ENCODE measurements at places on chromosomes 2 and 18.

DNA sequence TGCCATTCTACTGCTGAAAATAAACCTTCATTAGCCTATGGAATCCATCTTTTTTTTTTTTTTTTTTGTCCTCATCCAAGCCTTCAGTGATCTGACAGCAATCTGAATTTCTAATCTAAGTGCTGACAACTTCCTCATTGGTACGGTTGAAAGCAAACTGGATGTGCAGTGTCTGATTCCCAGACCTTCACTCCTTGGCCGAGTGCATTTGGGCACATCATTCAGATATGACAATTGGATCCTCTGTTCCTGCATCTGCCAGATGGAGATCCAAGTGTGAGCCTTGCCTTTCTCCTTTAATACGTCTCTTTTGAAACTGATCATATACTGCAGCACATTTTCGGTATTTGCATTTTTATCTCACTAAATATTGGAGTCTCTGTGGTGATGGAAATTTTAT is 713.1 kb downstream of the DCDC2C start:
- DNase-seq, result no peak

DNA sequence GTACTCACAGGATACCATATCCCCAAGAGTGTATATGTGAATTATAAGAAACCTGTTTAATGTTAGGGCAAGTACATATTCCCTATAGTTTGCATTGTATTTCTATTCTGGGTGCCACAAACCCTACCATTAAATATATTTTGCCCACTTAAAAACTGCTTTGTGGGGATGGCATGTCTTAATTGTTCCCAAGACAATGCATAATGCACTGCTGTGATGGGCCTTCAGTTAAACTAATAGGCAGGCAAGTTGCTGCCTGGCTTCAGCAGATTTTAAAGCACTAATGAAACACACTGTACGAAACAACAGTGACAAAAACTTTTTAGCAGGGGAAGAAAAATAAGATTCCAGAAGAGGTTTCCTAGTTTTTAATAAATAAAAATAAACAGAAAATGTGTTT is 104.8 kb upstream of the VRK2 start:
- no peak for DNase-seq

GRCh38 chr2:200637901-200638300 is 52.1 kb downstream of the AOX1 start:
- DNase-seq, result no peak

DNA sequence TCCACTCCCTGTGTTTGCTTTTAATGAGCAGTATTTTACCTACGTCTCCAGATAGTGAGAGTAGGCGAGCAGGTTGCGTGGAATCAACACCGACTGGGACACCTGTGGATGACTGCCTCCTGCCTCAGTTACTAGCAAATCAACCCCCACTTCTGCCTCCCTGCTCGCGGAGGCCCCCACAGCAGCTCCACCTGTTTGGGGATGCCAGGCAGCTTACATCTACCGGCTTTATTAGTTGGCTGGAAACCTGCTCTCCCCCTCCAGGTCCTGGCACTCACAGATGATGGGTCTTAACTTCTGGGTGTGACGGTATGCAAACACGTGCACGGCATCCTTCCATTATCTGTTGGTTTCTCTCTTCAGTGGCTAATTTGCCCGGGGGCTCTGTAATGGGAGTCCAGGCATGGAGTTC is 164.4 kb upstream of the SESTD1 start:
- no peak for DNase-seq

- DNase-seq, result no peak
These were observed 57.9 kb upstream of the CD226 start for GRCh38 chr18:70005580-70005979.

- DNase-seq, result no peak
These were observed 899.7 kb upstream of the VRK2 start for GRCh38 chr2:57146951-57147350.

- DNase-seq, result no peak
These were observed 197.8 kb upstream of the SIX2 start for GRCh38 chr2:45207101-45207500.

DNA sequence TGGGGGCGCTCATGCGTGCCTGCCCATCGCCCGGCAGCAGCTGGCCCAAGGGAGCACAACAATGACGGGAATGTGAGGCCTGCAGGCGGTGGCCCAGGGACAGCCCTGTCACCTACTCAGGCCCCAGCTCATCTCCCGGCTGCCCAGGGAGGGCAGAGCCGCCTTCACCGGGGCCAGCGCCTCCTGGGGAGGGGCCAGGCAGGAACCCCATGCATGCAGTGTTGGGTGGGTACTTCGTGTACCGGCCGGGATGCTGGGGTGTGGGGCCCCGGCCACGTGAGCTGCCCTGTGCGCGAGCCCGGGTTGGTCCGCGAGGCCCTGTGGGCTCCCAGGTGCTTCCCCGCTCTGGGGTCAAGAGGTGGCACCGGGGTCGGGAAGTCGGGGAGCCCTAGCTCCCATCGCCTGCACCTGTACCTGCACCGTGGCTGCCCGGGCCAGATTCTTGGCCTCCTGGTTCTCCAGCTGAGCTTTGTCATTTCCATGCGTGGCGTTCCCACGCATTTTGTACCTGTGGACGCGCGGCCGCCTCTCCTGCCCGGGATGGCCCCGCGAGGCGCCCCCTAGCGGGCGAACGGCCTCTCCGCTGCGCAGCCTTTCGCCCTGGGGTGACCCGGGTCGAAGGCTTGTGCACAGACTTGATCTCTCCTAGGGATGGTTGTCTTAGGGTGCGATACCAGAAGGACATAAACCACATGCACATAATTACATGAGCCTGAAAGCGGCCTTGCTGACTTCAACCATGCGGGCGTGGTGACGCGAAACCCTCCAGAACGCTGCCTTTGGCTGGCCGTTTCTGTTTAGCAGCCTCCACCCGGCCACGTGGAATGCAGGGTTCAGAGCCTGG is 950 bp downstream of the KLHL30 start:
- no peak for DNase-seq

DNA sequence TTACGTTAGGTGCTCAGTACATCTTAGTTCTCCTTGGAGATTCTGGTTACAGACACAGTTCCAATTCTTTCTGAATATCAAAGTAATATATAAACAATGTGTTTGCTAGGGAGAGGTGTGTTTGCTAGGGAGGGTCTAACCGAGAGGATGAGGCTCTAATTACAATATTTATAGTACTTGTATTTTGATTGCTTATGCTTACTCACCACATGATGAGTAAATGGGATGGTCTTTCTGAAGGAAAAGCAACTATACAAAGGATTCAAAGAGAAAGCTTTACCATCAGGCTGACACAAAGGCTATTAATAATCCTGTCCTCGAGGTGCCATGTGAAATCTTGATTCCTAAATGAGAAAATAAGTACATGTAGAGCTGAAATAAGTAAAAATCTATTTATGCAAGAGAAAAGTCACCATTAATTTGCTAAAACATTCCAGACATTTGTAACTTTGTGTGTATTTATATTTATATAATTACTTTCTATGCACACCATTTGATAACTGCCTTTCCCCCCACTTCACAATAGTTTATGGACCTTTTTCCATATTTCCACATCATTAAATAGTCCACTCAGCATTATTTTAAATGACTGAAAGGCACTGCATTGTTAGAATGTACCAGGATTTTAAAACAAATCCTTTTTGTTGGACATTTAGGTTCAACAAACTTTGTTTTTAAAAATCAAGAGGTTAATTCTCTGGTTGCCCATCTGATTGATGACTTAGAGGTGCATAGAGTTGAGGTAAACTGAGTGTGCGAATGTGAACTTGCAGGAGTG is 94.5 kb upstream of the FN1 start:
- DNase-seq, result peak; percentile 57

DNA sequence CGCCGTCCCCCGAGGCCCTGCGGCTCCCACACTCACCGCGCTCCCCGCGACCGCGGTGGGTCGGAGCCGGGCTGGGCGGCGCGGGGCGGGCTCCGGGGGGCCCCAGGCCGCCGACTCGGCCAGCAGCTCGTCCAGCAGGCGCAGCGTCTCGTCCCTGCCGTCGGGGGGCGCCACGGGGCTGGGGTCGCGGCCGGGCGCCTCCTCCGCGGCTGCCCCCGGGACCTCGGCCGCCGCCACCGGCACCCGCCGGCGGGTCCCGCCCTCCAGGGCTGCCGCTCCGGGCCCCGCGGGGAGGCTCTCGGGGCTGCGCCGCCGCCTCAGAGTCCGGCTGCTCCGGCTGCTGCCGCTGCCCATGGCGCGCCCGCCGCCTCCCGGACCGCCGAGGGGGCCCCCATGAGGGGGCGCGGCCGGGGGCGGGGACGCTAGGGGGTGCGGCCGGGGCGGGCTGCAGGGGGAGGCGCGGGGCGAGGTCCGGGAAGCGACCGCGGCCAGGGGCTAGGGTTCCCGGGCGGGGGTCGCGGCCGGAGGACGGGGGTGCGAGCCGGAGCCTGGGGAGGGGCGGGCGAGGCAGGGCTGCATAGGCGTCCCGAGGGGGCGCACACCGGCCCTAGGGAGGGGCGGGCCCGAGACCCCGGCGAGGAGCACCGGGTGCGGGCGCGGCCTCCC is at the start of gene CYS1:
CYS1 (minus strand) TSS at position 542 of the 666 bp plus-strand sequence; CDS start at position 354, 188 bp downstream.
- no peak for DNase-seq

DNA sequence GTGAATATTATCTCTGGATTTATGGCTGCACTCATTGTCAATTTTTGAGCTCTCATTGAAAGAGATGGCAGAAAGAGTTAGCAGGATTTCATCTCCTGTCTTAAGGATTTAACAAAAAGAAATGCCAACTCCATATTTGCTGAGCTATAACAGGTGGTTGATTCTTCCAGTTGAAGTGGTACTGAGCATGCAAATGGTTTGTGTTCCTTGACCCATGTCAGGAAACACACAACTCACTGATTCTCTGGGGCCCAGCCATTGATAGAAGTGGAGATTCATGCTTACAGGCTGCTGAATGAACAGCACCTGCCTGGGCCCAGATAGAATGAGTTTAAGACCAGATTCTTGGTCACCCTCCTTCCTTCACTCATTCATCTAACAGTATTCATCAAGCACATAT is 128.8 kb downstream of the CERS6 start:
- no peak for DNase-seq

GRCh38 chr2:102367331-102367971 is 11.9 kb downstream of the IL18R1 start:
- no peak for DNase-seq

- DNase-seq, result no peak
These were observed 5.3 kb downstream of the AGFG1 start for GRCh38 chr2:227477291-227477690.

DNA sequence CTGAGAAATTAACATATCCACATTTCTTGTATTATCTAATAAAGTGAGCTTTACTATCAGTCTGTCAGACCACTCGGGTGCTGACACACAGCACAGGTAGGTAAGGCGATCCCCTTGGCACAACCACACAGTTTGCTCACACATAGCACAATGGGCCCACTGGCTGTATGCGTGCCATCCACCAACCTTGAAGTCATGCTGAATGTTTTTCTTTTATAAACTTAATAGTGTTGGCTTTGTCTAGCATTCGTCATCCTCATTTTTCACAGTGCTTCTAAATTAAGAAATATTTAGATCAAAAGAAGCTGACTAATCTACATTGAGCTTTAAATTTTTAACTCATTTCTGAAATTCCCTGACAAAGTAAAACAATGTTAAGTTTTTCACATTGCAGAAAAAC is 50.0 kb upstream of the PAPOLG start:
- no peak for DNase-seq

DNA sequence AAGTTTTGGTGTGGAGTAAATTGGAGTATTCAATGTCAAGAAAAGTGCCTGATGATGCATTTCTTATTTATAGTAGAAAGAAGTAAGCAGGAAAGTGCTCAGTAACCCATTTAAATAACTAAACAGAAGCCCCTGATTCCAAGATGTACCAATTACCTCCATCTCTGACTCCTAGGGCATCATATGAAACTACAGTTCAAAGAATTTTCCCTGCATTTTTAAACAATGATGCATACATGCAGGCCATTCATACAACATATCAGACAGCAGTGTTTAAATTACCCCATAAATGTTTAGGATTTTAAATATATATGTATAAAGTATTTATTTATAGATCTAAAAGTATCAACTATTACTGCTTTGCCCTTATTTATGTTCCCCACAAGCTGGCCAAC is 36.2 kb downstream of the FTCDNL1 start:
- DNase-seq, result no peak

- no peak for DNase-seq
These were observed 59.3 kb downstream of the AQP4 start for GRCh38 chr18:26806224-26806623.

GRCh38 chr2:142876423-142876822 is 1.0 kb upstream of the KYNU start:
- no peak for DNase-seq

DNA sequence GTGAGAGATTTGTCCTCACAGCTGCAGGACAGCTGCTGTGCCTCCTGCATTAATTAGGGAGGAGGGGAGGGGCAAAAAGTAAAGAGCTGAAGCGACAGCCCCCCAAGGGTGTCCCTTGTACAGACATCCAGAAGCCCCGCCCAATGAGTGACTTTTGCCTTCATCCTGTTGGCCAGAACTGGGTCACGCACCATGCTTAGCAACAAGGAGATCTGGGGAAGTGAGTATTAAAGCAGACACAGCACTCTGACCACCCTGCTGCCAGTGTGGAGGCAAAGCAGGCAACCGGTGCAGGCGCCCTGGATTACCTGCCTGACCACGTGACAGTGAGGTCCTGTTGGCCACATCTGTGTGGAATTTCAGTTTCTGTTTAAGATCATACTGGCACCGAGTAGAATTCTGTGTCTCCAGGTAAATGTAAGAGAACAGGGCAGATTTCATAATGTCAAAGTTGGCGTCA is 21.5 kb upstream of the BIN1 start:
- DNase-seq, result no peak

DNA sequence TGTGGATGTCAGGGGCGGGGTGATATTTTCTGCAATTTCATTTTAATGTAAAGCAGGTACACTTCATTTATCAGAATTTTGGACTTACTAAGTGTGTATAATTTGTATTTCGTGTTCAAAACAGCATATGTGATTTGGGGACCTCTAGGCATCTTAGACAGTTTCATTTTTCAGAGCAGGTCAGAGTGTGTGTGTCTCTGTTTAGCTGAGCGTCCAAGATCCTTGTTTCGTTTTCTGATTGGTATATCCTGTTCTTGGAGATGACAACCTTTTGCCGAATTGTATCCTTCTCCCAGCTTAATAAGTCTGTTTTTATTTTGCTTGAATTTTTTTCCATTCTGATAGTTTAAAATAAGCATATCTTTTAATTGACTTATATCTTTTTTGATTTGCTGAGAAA is 128.3 kb downstream of the KCNJ3 start:
- DNase-seq, result no peak
